ENCODE measurements at places on chromosomes 12 and 14.
A peak's percentile ranks its signal among the peaks of the same experiment; 100 is the strongest.

DNA sequence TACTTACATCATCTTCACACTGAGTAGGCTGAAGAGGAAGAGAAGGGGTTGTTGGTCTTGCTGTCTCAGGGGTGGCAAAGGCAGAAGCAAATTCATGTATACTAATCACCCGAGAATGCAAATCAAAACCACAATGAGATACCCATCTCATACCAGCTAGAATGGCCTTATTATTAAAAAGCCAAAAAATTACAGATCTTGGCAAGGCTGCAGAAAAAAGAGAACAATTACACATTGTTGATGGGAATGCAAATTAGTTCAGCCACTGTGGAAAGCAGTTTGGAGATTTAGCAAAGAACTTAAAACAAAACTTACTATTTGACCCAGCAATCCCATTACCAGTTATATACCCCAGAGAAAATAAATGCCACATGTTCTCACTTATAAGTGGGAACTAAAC is 154.9 kb downstream of the SEC23A start:
- no peak for DNase-seq

DNA sequence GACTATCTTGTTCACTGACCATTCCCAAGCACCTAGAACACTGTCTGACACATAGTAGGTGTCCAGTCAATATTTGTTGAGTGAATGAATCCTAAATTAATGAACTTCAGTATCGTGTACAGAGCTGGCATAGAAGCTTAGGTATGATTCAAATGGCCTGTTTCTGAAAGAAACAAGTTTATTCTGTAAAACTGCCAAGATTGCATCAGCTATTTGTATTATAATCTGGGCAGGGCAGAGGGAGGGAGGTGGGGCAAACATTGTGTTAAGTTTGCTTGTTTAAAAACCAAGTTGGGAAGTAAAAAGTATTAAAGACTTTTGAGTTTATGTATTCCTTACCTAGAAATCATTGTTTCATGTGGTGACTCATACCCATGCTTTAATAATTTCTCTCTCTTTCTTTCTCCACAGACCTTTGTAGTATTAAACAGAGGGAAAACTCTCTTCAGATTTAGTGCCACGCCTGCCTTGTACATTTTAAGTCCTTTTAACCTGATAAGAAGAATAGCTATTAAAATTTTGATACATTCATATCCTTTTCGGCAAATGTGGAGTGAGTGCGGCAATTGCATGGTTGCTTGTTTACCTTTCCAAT is 92.8 kb downstream of the SCN8A start:
- no peak for DNase-seq

- no peak for DNase-seq
Measured at GRCh38 chr12:22722081-22722480, 97.1 kb downstream of the ETNK1 start.

DNA sequence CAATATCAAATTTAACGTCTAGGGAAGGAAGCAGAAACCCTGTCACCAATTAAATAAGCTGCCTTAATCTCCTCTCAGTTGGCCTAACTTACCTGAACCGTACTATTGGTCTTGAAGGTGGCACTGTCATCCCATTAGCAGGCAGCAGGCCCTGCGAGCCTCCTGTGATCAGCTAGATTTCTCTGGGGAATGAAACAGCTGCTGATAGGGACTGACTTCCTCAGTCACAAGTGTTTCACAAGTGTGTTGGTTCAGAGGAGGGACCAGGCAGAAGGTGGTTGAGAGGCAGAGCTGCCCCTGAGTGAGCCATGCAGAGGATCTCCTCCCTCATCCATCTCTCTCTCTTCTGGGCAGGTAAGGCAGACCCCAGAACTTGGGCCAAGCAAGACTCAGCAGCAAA is 166.8 kb downstream of the DAD1 start:
- no peak for DNase-seq

DNA sequence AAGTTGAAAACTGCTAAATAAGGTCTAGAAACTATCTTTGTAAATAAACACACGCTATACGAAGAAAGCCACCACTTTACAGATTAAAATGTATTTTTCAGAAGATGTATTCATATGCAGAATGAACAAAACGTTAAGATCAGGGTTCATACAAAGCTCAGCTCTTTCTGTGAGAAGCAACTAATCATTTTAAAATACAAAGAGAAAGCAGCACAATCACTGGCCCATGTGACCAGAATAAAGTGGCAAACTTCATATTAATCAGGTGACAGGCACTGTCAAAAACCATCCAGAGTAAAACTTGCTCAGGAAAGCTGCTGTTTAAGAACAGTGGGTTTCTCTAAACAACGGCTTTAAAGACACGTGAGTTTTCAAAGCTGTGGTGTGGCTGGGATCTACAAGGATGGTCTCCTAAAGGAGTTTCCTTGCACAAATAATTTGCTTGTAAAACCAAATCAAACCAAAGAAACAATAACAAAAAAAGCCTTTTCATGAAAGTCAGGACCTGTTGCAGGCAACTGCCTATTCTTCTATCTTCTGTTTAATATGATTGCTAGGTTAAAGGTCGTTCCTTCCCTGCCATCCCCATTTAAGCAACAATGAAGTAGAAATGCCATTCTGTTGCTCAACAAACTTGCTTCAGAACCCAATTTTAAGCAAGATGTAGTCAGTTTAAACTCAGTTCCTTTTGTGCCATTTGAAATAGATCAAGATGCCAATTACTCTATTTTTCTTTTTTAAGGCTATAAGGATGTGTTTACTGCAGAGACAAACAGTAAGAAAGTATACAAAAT is 22.3 kb downstream of the SEL1L start:
- peak; percentile 18 for DNase-seq

- DNase-seq = no peak
Measured at GRCh38 chr12:14689996-14690395, 6.4 kb downstream of the GUCY2C start.

GRCh38 chr12:92034858-92035401 is 110.7 kb downstream of the BTG1 start:
- DNase-seq = peak; percentile 44

All from HepG2 (cell line).